ENCODE measurements at places on chromosomes 6 and 20.

DNA sequence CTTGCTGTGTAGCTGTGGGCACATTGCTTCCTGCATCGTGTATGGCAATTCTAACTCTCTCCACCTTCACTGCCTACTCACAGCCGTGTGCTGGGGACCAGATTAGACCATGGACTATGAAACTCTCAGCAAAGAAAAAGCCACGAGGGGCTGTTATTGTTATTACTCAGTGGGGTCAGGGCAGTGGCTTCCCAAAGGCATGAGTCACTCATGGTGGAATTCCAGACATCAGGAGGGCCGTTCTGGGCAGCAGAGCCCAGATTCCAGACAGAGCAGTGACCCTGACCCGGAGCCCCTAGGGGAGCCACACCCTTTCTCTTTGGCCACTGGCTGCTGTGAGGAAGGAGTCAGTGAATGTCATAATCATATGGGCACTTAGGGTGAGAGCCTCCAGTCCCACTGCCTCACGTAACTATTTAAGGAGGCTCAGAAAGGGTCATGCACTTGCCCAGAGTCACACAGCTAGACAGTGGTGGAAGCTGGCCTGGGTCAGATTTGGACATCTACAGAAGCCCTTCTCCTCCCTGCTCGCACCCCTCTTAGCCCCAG, 22.2 kb upstream of the CCN5 start:
- no peak for DNase-seq
- no peak overlapping the region for H3K4me3 ChIP-seq
- no peak overlapping the region for H3K27ac ChIP-seq
- H3K27me3 ChIP-seq = no peaks in the 10 kb centered on the region
- no peaks in the 10 kb centered on the region for H3K4me1 ChIP-seq

DNA sequence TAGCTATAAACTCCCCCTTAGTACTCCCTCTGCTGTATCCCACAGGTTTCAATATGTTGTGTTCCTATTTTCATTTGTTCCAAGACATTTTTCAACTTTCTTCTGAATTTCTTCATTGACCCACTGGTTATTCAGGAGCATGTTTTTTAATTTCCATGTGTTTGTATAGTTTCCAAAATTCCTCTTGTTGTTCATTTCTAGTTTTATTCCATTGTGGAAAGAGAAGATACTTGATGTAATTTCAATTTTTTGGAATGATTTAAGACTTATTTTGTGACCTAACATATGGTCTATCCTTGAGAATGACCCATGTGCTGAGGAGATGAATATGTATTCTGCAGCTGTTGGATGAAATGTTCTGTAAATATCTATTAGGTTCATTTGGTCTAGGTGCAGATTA, 497.2 kb downstream of the BCKDHB start:
- H3K4me3 ChIP-seq = no peak overlapping the region
- H3K27ac ChIP-seq = no peak overlapping the region
- no peak for DNase-seq
- no peaks in the 10 kb centered on the region for H3K36me3 ChIP-seq
- H3K4me1 ChIP-seq = no peaks in the 10 kb centered on the region

GRCh38 chr6:53432318-53433161, 83.8 kb upstream of the ELOVL5 start:
- no peaks in the 10 kb centered on the region for H3K36me3 ChIP-seq
- no peak for DNase-seq
- no peak overlapping the region for H3K27ac ChIP-seq
- H3K4me1 ChIP-seq = no peaks in the 10 kb centered on the region

DNA sequence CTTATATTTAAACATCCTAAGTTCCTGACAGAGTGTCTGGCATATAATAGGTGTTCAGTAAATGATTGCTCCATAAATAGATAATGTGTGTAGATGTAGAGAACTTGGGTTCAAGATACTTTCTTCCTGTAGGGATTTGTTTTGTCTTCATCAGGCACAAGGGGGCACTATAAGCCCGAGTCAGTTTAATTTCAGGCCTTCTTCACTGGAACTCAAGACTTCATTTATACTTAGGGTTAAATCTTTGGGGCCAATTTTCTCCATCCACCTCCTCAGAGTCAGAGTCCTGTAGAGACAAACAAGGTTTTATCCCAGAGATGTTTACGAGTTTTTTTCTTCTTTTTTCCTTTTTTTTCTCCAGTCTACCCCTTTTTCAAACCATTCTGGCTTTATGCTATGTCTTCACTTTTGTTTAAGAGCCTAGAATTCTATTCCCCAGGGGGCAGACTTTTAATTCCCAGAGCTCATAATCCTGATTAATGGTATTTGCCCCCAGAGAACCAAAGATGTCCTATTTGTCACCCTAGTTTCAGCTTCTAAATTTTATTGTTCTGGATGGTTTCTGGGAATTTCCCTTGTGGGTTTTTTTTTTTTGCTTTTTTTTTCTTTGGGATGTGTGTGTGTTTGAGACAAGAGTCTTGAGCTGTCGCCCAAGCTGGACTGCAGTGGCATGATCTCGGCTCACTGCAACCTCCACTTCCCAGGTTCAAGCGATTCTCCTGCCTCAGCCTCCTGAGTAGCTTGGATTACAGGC, 88.4 kb downstream of the HFE start:
- H3K36me3 ChIP-seq = no peaks in the 10 kb centered on the region
- H3K4me1 ChIP-seq = peaks cover 6% of the 10 kb centered on the region
- no peak overlapping the region for H3K4me3 ChIP-seq

DNA sequence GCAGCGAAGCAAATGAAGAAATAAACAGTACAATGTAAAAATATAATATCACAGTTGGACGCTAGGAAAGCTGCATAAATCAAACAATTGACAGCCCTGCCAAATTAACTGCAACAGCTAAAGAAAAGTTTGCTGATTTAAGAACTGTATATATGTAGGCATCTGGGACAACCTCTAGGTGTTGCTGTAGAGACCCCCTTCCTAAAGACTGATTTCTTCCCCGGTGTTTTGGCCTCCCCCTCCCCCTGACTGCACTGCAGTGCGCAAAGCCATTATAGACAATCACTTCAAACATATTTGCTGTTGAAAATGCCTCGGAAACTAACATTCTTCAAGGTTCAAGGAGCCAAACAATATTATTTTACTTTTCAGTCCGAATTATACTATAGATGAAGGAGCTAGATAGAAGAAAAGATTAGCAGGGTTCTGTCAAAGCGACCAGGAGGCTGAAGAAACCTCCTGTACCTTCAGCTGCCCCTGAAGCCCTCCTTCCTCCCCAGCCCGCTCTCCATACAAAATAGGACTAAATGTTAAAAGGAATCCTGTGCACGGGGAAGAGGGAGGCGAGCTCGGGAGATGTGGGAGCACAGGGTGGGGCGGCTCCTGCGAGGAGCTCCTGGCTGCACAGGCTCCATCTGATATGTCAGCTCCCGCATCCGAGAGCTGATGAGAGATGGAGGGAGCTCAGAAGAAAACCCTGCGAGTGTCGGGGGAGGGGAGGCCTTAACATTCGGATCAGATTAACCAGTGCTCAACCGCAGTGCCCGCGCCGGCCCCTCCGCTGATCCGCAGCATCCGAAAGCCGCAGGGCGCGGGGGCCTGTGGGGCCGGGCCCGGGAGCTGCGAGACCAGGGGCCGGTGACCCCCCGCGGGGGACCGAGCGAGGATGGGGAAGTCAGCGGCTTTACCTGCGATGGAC, 822 bp downstream of the ELOVL4 start:
- peaks cover 17% of the 10 kb centered on the region for H3K4me1 ChIP-seq
- no peaks in the 10 kb centered on the region for H3K36me3 ChIP-seq
- DNase-seq = peak; percentile 78
- no peak overlapping the region for H3K27ac ChIP-seq

DNA sequence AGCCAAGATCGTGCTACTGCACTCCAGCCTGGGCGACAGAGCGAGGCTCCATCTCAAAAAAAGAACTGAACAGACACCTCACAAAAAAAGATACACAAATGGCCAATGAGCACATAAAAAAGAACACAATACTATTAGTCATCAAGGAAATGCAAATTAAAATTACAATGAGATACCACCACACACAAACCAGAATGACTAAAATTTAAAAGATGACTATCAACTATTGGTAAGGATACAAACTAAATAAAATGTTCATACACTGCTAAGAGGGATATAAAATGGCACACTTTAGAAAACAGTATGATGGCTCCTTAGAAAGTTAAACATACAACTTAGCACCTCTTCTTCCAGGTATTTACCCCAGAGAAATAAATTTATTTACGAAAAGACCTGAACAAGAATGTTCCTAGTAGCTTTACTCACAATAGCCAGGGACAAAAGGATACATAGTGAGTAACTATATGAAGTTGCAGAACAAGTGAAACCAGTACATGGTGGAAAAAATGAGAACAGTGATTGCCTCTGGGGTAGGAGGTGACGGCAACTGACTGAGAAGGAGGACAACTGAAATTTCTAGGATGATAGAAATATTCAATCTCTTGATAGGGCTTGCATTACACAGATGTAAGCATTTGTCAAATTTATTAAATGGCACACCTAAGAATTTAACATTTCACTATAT, 53.2 kb downstream of the FAM8A1 start:
- no peak overlapping the region for H3K27ac ChIP-seq
- no peak overlapping the region for H3K4me3 ChIP-seq

DNA sequence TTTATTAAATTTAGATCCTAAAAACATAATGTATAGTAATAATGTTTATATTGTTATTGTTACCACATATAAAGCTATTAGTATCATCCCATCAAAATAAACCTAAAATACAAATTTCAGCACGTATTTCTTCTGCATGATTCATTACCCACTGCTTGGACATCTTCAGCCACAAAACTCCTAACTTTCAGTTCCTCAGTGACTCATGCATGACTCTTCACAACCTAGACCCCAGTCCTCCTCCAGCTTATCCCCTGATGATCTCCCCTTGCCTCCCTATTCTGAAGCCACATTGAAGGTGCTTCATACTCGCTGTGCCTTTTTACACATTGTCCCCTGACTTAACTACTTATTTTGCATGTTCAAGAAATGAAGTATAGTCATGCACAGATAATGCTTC, 11.2 kb upstream of the GPRC6A start:
- H3K36me3 ChIP-seq = no peaks in the 10 kb centered on the region
- no peak for DNase-seq
- no peak overlapping the region for H3K4me3 ChIP-seq
- no peak overlapping the region for H3K27ac ChIP-seq
- H3K4me1 ChIP-seq = no peaks in the 10 kb centered on the region

- H3K4me1 ChIP-seq = no peaks in the 10 kb centered on the region
- no peaks in the 10 kb centered on the region for H3K27me3 ChIP-seq
- no peak overlapping the region for H3K27ac ChIP-seq
- DNase-seq = no peak
- no peaks in the 10 kb centered on the region for H3K36me3 ChIP-seq
Measured at GRCh38 chr6:132715881-132716637, 2.2 kb upstream of the VNN1 start.

GRCh38 chr6:116115781-116116180, 10.2 kb downstream of the COL10A1 start:
- H3K4me3 ChIP-seq = no peak overlapping the region
- no peaks in the 10 kb centered on the region for H3K4me1 ChIP-seq
- no peaks in the 10 kb centered on the region for H3K27me3 ChIP-seq
- H3K36me3 ChIP-seq = peaks cover 12% of the 10 kb centered on the region
- H3K27ac ChIP-seq = no peak overlapping the region
- no peak for DNase-seq

- peak overlapping the region; percentile 62 for H3K4me3 ChIP-seq
- no peak overlapping the region for H3K27ac ChIP-seq
- peaks cover 13% of the 10 kb centered on the region for H3K4me1 ChIP-seq
- no peak for DNase-seq
Measured at GRCh38 chr20:34954904-34955230, 739 bp downstream of the GSS start.

DNA sequence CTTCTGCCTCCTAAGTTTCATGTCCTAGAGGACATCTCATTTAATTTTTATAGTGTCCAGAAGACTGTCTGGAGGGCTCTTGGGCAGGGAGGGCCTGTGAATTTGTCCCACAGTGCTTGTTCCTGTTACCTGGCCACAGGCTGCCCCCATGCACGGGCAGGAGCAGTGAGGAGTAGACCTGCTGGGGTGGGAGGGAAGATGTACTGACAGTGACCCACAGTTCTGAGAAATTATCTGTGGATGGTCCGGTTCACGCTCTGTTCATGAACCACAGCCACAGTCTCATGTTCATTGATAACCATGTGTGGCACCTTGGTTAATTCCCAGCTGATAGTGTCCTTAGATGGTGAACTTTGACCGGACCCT, 18.8 kb upstream of the ZNF831 start:
- H3K27ac ChIP-seq = no peak overlapping the region
- H3K4me3 ChIP-seq = no peak overlapping the region
- no peaks in the 10 kb centered on the region for H3K4me1 ChIP-seq
- no peaks in the 10 kb centered on the region for H3K36me3 ChIP-seq
- no peaks in the 10 kb centered on the region for H3K27me3 ChIP-seq

DNA sequence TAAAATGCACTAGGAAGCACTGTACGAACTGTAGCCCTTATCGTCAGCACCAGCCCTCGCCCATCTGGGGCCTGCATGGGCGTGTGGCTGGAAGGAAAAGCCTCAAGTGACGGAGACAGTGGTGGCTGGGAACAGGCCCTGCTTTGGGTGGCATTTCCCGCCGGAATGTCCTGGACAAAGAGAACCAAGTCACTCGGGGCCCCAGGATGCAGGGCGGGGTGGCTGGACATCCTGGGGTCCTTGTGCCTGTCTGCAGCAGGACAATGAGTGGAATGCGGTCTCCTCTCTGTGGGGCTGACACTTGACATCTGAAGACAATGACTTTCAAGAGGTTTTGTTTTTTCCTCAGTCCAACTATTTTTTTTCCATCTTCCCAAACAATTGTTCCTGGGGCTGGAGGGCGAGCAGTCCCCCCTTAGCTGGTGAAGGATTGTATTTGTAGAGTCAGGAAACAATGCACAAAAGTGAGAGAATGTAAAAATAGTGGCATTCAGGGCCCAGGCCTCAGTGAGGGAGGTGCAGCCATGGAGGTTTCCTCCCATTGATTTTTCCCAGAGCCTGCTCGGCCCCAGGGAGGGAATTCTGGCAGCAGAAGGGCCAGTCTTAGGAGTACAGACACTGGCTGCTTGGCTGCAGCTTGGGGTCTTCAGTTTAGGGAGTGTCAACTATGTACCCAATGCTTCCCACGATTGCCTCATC, 64.4 kb downstream of the PREX1 start:
- H3K36me3 ChIP-seq = no peaks in the 10 kb centered on the region
- H3K4me3 ChIP-seq = no peak overlapping the region
- peaks cover 22% of the 10 kb centered on the region for H3K27me3 ChIP-seq
- no peak overlapping the region for H3K27ac ChIP-seq
- peak; percentile 49 for DNase-seq

DNA sequence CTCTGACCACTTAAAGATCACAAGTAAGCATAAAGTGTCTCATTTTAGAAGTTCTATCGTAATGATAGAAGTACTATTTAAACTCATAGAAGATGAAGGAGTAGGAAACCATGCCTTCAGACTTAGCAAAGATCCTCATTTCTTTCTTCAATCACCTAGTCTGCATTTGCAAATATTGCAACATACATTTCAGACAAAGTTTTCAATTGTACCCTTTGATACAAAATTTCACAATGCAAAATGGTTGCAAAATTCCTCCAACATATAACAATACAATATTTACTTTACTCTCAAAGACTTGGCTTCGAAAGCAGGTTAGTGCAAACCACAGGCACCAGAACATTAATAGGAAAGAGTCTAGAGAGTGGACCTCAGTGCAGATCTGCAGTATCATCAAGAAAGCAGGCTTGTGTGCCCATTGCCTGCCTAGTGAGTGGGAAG, 16.1 kb upstream of the ROS1 start:
- H3K27ac ChIP-seq = no peak overlapping the region
- no peak overlapping the region for H3K4me3 ChIP-seq
- DNase-seq = no peak
- H3K27me3 ChIP-seq = no peaks in the 10 kb centered on the region

- no peak overlapping the region for H3K4me3 ChIP-seq
- DNase-seq = no peak
- H3K36me3 ChIP-seq = no peaks in the 10 kb centered on the region
Measured at GRCh38 chr6:168338777-168339176, 19.2 kb upstream of the DACT2 start.
